ENCODE measurements at places on chromosomes 7 and 10.

DNA sequence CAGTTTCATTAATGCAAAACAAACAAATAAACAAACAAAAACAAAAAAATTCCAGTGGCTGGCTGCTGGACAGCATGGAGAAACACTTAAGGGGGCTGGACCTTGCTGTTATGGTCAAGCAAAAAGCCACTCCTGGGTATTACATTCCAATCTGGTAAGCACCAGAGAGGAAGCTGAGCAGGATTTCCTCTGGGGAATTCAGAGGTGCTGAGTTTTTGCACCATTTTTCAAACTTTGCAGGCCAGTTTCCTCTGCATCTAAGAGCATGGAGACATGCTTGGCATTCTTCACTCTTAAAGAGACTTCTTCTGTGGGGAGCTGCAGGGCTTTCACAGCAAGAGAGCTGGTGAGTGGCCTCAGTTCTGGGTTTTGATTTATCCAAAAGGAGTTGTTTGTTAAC is 84.5 kb downstream of the FZD1 start:
- no peak for DNase-seq

DNA sequence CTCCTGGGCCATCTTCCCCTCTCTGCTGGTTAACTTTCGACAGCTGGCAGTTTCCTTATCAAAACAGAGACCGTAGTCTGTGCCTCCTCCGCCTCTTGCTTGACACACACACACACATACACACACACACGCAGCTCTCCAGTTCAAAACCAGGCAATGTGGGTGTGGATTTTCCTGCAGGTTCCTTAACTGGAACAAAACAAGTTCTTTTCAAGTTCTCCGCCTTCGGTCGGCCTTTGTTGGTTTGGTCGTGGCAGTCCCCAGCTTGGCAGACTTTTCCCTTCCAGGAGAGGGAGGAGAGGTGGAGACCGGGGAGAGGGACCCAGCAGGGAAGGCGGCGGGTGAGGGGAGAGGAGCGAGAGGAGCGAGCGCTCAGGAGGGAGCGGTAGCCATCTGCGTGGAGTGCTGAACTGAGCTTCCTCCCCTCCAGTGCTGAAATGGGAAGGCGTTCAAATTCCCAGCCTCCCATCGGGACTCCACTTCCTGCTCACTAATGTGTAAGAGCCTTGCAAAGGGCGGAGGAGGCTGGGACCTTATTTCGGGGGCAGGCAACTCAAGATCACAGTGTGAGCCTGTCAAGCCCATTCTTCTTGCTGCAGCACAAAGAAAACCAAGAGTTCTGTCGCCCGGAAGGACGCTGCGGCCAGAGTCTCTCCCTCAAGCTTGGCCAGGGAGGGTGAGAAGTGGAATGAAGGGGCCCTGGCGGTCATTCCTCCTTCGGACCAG is 120.6 kb downstream of the PRPF18 start:
- DNase-seq = peak; percentile 45

DNA sequence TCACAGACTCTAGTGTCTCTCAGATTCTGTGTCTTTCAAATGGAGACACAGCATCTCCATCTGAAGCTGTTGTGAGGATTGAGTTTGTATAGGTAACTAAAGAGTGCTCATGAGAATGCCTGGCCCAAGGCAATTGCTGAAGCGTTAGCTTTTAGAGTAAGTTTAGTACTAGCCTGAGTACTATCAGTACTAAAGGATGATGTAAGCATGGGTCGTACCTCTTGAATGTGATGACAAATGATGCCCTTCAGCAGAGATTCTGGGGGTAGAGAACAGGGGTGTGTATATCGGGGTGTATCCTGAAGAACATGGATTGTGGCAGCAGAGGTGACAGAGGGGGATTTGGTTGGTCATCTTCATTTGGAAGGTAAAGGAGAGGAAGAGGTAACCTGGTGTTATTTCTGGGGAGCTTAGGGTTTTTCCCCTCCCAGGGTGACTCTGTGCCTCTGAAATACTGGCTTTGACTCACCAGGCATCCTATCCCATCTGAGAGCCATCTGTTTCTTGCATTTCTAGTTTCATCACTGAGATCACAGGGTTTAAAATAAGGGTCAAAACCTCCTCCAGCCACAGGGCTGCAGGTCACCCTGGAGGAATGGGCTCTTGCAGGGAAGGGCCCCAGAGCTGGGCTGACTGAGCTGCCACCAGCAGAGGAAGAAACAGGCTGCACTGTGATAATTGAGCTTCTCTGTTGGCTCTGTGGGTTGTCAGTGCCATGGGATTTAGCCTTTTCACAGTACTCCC is 756.0 kb downstream of the KCNMA1 start:
- peak; percentile 54 for DNase-seq

DNA sequence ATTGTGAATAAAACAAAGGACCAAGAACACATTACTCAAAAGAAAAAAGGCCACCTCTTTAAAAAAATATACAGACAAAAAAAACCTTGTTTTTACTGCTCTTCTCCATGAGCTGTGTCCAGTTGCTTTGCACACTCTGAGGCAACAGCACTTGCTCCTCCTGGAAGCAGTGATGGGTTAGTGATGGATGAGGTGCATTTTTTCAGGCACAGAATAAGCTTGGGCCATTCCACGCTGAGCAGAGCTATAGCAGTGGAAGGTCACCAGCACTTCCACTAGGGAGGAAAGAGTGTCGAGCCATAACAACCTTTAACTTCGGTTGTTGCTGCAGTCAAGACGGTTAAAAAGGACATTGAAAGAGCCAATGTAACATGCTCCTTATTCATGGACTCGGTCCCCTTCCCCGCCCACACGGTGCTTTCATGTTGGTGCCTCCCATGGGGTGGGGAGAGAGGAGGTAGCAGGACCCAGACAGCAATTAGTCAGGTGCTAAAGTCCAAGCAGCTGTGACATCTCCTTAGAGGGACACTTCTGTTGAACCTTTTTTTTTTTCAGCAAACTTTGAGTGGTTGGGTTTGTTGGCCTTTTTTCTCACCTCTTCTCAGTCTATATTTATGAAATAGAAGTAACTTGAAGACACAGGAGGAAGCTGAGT is 136.5 kb upstream of the ADARB2 start:
- no peak for DNase-seq

DNA sequence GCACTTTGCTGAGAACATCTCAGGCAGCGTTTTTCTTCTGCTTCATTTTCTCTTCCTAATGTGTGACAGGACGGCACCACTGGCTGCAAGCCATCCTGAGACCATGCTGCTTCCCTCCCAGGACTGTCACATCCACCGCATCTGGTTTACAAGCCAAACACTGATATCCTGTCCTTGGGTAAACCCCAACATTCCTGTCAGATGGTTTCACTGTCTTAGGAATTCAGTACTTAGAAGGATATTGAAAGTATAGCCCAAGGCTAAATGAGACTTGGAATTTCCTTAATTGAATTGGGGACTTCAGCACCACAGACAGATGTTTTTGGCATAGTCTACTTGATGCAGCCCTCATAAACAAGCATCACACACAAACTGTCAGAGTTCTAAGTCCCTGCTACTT is 74.2 kb upstream of the PLXNA4 start:
- no peak for DNase-seq

GRCh38 chr10:35237766-35238512 is 98.4 kb upstream of the CCNY start:
- DNase-seq = no peak

GRCh38 chr7:80330434-80330833 is 181.4 kb downstream of the GNAT3 start:
- DNase-seq = no peak

DNA sequence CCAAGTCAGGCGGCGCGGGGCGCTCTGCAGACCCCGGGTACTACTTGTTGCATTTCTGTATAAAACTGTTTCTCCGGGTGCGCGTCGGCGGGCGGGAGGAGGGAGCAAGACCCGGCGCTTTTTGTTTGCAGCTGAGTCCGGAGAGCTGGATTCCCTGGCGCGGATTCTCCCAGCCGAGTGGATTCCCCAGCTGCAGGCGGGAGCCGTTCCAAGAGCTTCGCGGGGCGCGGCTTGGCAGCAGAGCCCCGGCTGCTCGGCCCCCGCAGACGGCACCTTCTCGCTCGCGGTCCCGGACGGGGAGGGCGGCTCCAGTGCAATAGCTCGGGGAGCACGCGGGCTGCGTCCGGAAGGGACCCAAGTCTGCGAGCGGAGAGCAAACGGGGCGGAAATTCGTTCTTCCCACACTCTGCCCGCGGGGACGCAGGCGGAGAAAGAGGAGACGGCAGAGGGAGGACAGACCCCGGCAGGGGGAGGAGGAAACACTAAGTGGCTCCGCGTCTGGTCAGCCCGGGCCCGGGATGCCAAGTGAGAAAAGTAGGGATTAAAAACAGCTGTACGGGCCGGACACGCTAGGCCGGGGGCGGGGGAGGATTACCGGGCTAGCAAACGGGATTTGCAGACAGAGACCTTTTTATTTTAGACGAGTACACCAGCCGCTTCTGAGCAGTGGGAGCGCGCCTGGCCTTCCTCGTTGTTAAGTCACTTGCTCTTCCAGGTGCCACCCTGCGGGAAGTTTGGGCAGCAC is at the start of gene TRIL:
Gene TRIL, minus strand, starts transcription at position 96 of the 745 bp plus-strand sequence. CDS start 284 bp downstream, outside the sequence.
- DNase-seq = no peak

DNA sequence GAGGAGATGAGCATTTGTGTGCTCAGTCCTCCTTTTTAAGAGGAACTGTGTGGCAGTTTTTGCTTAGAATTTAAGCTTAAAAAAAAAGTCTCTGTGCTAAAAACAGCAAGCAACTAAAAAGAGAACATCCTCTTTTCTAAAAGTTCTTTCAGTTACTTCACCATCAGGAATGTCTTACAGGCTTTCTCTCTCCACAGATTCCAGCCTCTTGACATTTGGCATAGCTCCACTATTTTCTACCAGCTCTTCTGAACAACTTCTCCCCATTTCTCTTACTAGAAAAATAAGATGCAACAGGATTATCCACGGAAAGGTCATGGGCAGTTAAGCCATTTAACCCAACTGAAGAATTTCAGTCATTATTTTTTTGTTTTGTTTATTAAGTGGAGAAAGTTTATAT is 13.2 kb downstream of the PCLO start:
- no peak for DNase-seq

GRCh38 chr7:7761340-7761973 is 43.0 kb upstream of the RPA3 start:
- peak; percentile 67 for DNase-seq

DNA sequence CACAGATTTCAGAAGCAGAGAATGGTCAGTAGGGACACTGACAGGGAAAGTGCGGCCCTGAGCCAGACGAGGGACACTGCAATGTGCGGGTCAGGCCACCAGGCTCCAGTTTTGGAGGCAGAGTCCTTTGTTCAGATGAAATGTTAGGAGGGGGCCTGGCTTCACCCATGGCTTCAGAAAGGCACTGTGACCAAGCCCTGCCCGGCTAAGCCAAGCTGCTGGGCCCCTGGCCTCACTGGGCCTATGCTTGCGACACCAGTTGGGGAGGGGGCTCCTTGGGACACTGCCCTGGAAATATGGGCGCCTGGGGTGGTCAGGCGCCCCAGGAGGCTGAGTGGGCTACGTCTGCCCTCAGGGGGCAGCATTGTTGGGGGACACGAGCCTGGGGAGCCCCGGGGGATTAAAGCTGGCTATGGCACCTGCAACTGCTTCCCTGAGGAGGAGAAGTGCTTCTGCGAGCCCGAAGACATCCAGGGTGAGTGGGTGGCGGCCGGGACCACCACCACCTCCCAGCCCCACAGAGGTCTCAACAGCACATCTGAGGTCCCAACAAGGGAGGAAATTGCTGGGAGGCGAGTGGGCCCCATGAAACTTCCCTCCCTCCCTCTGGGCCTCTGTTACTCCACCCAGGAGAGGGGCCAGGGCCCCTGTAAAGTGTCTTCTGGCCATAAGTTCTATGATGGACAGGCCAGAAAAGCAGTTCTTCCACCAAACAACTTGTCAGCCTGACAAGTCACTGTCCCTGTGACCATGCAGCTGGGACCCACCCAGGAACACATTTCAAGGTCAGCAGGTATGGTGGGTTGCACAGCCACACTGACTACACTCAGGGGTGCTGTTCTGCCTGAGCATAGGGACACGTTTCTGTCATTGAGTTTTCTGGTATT is 24.8 kb upstream of the CSGALNACT2 start:
- DNase-seq = no peak

DNA sequence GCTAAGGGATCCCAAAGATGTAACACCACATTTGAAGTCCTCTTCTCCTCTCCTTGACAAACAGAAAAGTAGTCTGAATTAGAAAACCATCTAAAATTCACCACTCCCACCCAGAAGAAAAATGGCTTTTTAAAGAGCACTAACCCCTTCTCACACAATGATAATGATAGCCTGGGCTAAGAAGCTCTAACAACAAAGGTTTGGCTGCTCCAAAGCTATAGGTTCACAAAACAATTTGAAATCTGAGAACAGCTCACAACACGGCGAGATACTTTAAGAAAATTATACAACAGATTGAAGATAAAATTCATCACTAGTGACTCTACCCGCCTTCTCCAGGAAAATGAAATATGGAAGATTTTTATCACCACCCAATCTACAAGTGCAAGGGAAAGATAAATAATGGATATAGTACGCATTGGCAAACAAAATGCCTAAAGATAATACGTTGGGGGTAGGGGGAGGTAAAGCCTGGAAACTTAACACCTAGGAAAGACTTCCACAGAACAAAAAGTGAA is 7.4 kb downstream of the ITGB1 start:
- no peak for DNase-seq

- no peak for DNase-seq
Observed at GRCh38 chr10:67045404-67045803, 119.6 kb downstream of the LRRTM3 start.

- no peak for DNase-seq
Observed at GRCh38 chr10:117259279-117259678, 18.4 kb downstream of the SLC18A2 start.

GRCh38 chr7:104963991-104964385 is 50.0 kb upstream of the KMT2E start:
- DNase-seq = peak; percentile 21

GRCh38 chr10:89679986-89680385 is 21.4 kb upstream of the KIF20B start:
- DNase-seq = peak; percentile 39

- DNase-seq = no peak
Observed at GRCh38 chr7:85070967-85071628, 115.8 kb downstream of the SEMA3D start.

DNA sequence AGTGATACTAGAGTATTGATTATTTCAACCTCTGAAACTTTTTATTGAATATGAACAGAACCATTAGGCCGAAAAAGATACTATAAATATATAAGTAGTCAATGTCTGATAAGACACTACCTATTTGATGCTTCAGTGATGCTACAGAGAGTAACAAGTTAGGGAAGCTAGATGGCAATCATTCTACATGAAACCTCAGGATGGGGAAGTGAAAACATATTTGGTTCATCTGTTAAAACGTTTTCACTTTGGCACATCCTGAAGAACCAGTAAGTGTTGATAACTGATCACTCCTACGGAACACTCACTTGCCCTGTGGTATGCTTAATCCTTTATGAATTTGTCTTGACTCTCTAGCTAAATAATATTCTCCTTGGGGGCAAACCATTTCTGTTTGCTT is 1064.9 kb downstream of the NXPH1 start:
- no peak for DNase-seq

DNA sequence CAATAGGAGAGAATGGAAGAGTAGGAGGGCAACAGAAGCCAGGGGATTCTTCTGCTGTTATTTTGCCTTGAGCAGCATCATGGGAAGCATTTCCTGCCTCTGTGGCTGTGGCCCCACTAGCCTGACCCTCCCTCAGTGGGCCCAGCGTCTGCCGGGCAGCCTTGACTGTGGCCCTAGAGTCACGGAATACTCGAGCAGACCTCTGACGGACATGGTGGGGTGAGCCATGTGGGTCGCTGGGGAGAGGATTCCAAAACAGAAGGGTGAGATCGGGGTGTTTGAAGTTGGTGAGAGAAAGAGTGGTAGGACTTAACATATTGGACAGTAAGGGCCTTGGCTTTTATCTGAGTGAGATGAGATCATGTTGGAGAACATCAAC is 8.3 kb upstream of the PRKAG2 start:
- DNase-seq = no peak

GRCh38 chr7:1979591-1980560 is 252.9 kb downstream of the MAD1L1 start:
- peak; percentile 66 for DNase-seq

- DNase-seq = peak; percentile 25
Observed at GRCh38 chr7:112414855-112415490, 35.3 kb upstream of the IFRD1 start.

Measured in GM12865 (cell line).